ENCODE measurements at places on chromosomes 1 and 21.

DNA sequence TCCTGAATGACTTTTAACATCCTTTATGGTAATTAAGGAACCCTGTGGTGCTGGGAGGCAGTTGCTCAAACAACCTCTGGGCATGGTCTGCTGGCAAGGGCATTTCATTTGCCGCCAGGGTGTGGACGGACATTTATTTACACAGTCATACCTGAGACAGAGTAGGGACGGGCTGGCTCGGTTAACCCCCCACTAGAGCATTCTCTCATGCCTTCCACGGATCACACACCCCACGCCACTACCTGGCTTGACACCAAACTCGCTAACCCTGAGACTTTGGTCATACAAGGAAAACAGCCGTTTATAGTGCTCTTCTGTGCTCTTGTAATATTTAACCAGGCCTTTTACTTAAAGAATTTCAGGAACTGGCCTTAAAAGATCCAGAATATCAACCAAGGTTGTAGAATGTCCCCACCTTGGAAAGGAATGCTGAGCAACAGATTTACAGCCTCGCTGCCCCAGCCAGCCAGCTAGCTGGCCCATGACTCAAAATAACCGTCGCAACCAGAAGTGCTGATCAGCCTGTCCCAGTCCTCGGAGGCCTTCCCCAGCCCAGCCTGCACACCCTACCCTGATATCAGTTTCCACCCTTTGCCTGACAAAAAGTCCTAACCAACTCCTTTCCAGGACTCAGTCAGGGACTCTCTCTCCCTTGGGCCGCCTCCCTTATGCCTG is 6.5 kb upstream of the PDXK start:
- no peak for DNase-seq

DNA sequence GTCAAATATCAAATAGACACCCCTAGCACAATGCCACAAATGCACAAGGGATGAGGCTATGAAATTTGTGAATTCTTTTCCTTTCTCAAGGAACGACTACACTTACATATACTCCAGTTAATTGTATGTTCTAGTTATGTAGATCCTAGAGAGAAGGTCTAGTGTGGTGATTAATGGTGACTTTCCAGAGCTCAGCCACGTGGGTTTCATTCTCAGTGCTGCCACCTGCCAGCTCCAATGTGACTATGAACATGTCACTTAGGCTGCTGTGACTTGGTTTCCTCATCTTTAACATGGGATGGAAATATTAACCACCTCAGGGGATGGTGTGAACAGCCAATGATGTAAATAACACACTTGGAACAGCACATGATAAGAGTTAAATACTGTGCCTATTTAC is 138.3 kb downstream of the APP start:
- no peak for DNase-seq

- DNase-seq = no peak
Measured at GRCh38 chr1:231354330-231355020, 16.4 kb downstream of the SPRTN start.

- DNase-seq = no peak
Measured at GRCh38 chr21:31279214-31279613, 64.8 kb downstream of the TIAM1 start.

- no peak for DNase-seq
Measured at GRCh38 chr1:27436204-27437159, 44.1 kb downstream of the GPR3 start.
